Small intestine (tissue), 16 donors: ENCODE measurements at places on chromosomes 16 and 17. TPM values are rescaled to one million over a fixed set of nuclear protein-coding genes. Genes with fewer than 3 reads are reported as not detected.

GRCh38 chr16:83891742-83892141 lies 7.2 kb upstream of the MLYCD start:
- no peaks in the 10 kb centered on the region for H3K4me1 ChIP-seq
- no peak overlapping the region for H3K27ac ChIP-seq
- no peak for DNase-seq
- no peaks in the 10 kb centered on the region for H3K27me3 ChIP-seq
- H3K36me3 ChIP-seq = no peaks in the 10 kb centered on the region

- peak overlapping the region; percentile 79 for H3K4me3 ChIP-seq
- no peaks in the 10 kb centered on the region for H3K4me1 ChIP-seq
- H3K36me3 ChIP-seq = no peaks in the 10 kb centered on the region
- DNase-seq = peak; percentile 94
These were observed 65.8 kb downstream of the KPNA2 start for GRCh38 chr17:68101075-68101986.

DNA sequence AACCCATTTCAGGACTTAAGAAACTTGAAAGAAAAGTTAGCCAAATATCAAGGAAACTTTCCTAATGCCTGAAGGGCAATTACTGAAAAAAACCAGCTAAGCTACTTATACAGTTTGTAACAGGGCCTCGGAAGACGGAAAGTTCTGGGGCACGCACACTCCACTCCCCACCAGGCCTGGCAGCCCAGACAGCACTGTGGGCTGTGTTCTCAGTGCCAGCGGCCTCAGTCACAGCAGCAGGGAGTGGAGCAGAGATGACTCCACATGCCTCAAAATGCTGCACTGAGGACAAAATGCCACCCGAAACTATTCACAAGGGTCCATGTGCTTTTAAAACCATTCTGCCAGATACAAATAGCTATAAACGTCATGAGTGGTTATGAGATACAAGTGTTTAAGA lies 6.3 kb upstream of the ECI1 start:
- H3K36me3 ChIP-seq = peaks cover 34% of the 10 kb centered on the region
- H3K4me3 ChIP-seq = no peak overlapping the region
- H3K27me3 ChIP-seq = no peaks in the 10 kb centered on the region
- no peak for DNase-seq

Gene KIF2B
- not detected for polyA plus RNA-seq

Gene KCNAB3
- polyA plus RNA-seq = 3.9 TPM

Gene NFAT5
- 24.7 TPM for polyA plus RNA-seq

GRCh38 chr17:7716901-7717755 lies at the start of gene DNAH2:
TSS of gene DNAH2 (plus strand) at chr17:7717744. CDS start at chr17:7719735, 1,991 bp downstream.
- no peaks in the 10 kb centered on the region for H3K27me3 ChIP-seq
- no peak within 1 kb of the TSS for H3K27ac ChIP-seq
- peak within 1 kb of the TSS; percentile 31 for H3K4me3 ChIP-seq
- peaks cover 14% of the 10 kb centered on the region for H3K4me1 ChIP-seq
- no peaks in the 10 kb centered on the region for H3K36me3 ChIP-seq
- peak; percentile 88 for DNase-seq
